ENCODE measurements at places on chromosomes 5 and 9. TPM values are rescaled to one million over a fixed set of nuclear protein-coding genes. Genes with fewer than 3 reads are reported as not detected.

Gene POLR1E
- total RNA-seq: 16.4 TPM

- DNase-seq: no peak
Observed at GRCh38 chr5:146726891-146727290, 151.7 kb downstream of the PPP2R2B start.

DNA sequence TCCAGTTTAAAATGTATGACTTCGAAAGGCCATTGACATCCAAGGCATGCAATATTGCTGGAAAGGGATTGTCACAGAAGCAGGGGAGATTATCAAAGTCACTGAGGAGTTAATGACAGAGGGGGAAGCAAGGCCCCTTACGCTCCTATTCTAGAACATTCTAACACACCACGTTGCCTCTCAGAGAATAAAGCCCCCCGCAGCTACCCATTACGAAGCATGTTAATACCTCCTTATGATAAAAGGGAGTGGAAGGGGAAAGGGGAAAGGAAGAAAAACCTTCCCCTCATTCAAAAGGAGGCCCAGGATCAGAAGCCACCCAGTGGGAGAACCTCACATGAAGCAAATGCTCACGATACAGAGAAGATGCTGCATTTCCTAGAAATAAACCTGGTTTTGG is 213.6 kb downstream of the DAB2IP start:
- no peak for DNase-seq

- no peak for DNase-seq
Observed at GRCh38 chr9:123756484-123757106, 173.3 kb downstream of the DENND1A start.

Data from dermis blood vessel endothelial cell (primary cell).